ENCODE measurements at places on chromosomes 1 and 21.
A peak's percentile ranks its signal among the peaks of the same experiment; 100 is the strongest.

- no peak for DNase-seq
Observed at GRCh38 chr1:116943438-116943837, 33.7 kb downstream of the PTGFRN start.

GRCh38 chr1:202725526-202725925, 15.3 kb upstream of the SYT2 start:
- no peak for DNase-seq

GRCh38 chr21:23452384-23453083, 2154.7 kb downstream of the MRPL39 start:
- no peak for DNase-seq

GRCh38 chr1:201503397-201504176, 3.3 kb downstream of the CSRP1 start:
- DNase-seq, result no peak

GRCh38 chr1:7940745-7941436, at the start of gene TNFRSF9:
Gene TNFRSF9 (minus strand): TSS chr1:7940839. CDS start chr1:7939994, 845 bp downstream.
- DNase-seq, result no peak

DNA sequence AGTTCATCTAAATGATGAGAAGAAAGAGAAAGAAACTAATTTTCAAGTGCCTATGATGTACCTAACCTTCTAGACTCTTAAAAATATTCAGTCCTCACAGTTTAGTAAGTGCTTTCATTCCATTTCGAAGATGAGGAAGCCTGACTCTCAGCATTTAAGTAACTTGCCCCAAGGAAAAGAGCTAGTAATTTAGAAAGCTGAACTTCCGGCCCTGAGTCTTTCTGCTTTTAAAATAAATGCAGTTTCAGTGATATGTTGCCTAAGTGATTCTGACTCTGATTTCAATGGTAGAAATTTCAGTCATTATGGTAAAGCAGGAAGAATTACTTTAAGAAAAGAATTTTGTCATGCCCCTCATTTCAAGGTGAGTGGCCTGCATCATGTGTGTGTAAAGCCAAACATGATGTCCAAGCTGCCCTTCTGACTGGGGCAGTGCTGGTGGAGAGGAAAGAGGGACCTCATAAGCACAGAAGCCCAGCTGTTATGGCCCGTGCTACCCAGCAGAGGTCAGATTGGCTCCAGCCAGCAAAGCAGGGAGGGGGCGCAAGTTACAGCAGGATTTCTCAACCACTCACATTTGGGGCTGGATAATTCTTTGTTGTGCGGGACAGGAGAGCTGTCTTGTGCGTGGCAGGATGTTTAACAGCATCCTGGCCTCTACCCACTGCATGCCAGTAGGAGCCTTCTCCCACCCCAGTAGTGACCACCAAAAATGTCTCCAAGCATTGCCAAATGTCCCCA, 10.7 kb downstream of the ATP1A4 start:
- no peak for DNase-seq

DNA sequence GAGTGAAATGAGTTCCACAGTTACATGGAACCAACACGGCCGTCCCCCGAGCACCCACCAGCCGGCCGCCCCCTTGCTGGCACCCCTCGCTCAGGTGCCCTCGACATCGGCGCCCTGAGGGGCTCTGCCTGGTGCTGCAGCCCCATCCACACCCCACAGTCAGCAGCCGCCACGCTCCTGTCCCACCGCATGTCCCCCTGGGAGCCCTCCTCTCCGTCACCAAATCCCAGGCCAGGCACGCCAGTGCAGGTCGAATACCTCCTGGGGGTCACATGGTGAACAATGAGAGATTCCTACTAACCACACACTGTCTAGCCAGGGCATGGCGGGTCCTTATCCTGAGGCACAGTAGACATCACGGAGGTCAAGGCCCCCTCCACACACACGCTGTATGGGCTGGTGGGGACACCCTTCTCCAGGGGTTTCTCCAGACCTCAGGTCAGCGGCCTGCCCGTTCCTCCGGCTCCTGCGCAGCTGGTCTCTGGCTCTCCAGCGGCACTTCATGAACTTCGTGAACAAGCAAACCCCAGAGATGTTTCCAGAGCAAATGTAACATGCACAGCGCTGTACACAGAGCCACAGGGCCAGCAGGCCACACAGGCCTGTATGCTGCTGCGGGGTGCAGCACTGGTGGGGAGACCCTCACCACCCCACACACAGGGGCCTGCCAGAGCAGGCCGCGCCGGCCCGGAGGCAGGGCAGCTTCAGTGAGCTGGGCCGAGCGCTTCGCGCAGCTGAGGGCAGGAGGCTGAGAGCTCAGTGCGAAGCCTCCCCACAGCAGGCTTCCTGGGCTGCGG, 21.8 kb downstream of the POFUT2 start:
- no peak for DNase-seq

GRCh38 chr1:174966008-174966572, 33.7 kb upstream of the CACYBP start:
- no peak for DNase-seq

- no peak for DNase-seq
Observed at GRCh38 chr21:43868461-43868860, 3.4 kb downstream of the AGPAT3 start.

- no peak for DNase-seq
Observed at GRCh38 chr21:14312871-14313270, 70.1 kb downstream of the HSPA13 start.

GRCh38 chr21:16865632-16866031, 647.2 kb upstream of the CXADR start:
- no peak for DNase-seq

- peak; percentile 81 for DNase-seq
Observed at GRCh38 chr1:116987256-116987555, 14.4 kb upstream of the CD101 start.

- no peak for DNase-seq
Observed at GRCh38 chr1:83098791-83099190, 900.1 kb downstream of the TTLL7 start.

GRCh38 chr1:196361112-196361714, 247.0 kb downstream of the KCNT2 start:
- no peak for DNase-seq

GRCh38 chr21:31924548-31924947, 51.7 kb downstream of the HUNK start:
- DNase-seq, result no peak

DNA sequence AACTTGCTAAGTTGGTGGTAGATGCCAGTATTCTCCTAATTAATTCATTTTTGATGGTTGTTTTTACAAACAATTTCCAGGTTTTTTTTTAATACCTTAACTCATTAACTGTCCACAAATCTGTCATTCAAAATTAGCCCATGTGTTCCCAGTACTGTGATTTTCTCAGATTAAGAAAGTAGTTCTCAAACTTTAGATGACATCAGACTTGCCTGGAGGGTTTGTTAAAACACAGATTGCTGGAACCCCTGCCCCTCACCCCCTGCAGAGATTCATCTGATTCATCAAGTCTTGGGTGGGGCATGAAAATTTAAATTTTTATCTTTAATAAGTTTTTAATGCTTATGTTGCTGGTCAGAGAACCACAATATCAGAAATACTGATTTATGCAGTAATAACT, 130.5 kb downstream of the BACH1 start:
- no peak for DNase-seq

- no peak for DNase-seq
Observed at GRCh38 chr1:2053217-2053616, 3.0 kb downstream of the PRKCZ start.
